Stimulated activated CD4-positive, alpha-beta T cell treated with anti-CD3 and anti-CD28 coated beads, TNF-alpha, amount 100 ng/mL, for 4 hours (primary cell): ENCODE measurements at places on chromosomes 3 and 15.

DNA sequence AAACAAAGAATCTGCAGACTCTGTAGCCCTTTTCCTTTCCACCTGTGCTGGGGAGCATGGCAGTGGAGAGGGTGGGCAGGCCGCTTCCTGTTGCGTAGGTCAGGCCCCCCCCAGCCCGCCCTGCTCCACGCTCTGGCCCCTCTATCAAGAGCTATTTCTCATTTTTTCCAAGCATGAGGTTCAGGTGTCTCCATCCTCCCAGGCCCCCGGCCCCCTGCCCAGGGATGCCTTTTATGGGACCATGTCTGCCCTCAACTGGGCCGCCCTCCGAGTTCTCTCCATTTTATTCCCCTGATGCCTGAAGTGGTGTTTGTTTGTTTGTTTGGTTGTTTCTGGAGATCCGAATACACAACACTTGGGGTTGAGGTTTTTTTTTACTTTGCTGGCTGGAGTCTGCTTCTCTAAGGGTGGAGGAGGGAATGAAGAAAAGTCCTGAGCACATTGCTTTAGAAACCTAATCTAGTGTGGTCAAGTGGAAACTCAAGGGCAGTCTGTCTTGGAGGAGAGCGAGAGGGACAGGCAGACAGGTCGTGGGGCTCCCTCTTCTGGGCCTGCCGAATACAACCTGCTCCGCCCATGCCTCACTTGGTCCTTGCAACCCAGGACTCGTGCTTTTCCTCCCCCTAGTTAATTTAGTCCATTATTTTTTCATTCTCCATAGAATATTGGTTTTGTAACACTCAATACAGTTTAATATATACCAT, 176.5 kb upstream of the LYSMD4 start:
- no peak for DNase-seq

DNA sequence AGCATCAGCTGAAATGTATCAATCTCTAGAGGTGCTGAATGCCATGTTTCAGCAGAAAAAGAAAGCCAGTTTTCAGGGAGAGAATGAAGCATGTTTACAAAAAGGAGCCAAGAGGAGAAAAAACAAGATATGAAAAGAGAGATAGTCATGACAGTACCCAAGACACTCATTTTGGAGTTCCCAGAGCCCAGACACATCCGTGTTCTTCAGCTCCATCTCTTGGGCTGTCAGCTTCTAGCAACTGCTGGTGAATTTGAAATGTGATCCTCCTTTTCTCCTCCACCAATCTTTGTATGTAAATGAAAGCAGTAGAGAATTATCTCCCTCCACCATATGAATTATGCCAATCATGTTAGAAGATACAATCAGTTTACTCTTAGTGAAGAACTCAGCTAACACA, 93.0 kb upstream of the SLC25A36 start:
- no peak for DNase-seq

DNA sequence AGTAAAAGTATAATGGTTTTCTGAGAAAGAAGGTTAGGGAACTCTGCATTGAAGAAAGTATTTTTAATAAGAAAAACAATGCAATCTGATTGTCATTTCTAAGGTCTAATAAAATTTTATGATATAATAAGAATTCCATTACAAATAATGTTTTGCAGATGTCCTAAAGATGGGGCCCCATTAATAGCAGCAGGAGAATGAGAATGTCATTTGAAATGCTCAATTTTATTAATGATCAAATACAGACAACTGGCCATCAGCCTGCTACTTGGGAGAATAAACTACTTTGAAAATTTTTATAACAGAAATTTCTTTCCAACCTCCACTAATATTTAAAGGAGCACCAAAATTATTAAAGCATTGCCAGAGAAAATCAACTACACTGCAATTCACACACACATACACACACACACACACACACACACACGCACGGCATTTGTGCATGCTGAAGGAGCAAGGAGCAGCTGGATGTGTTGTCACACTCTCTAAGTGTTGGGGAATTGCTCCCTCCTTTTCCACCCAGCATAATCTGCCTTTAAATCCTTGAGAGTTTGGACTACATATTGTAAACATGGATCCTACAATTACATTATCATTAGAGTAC, 109.5 kb downstream of the THRB start:
- no peak for DNase-seq

DNA sequence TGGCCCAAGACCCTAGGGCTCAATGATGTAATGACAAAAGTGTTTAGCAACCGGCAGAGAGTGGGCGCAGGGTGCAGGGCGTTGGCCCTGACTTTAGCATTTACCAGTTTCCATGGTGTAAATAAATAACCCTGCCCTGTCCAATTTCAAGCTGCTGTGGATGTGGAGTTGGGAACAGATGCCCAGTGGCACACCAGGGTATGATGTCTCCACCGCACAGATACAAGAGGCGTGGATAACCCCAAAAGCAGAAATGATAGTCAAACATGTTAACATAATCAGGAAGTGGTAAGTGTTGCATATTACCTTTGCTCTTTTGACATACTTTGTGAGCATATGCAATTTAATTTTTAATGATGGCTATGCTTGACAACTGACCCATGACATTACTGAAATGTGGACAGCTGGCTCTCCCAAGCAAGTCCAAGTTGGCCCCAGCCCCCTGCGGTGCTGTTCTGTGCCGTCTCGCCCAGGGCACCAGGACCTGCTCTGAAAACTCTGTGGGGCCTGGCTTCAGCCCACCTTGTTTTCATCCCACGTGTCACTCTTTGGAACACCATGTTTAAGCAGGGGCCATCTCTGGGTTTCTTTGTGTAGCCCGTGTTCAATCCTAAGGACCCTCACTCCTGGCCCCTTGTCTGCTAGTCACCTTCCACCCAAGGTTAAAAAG, 10.8 kb upstream of the ANPEP start:
- DNase-seq = no peak

- no peak for DNase-seq
Measured at GRCh38 chr15:95598251-95598855, 732.1 kb upstream of the NR2F2 start.

GRCh38 chr15:34109797-34110663, 8.1 kb downstream of the PGBD4 start:
- no peak for DNase-seq

DNA sequence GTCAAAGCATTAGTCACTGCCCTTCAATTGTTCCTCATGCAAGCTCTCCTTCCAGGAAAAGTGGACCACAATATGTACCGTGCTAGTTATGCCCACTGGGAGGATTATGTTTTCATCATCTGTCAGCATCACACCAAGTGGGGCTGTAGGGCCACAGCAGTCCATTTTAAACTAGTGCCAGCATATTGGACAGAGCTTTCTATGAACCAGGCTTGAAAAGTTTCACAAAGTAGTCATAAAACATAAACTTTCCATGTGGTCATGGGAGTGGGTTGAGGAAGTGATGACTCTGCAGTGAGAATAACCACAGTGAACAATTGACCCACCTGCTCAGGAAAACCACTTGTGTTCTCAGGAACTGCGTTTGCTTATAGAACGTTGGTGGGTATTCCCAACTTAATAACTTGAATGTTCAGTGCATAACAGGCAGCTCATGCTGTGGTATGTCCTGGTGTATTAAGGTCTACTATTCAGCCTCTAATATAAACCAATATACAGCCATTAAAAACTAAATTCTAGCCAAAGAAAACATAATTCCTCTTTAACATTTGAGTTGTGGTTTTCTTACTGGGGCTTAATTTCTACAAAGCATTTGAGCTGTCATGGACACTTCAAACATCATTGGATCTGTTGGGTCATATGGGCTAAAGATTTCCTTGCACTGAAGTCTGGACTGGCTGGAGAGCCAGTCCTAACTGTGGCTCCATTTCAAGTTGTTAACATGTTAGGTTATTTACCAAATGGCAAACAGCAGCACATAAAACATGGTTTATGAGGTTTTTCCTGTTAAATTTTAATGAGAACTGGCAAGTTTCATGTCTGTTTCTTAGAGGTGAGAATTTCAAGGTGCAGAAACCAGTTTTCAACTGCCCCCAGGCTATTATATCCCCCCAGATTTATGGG, 274.1 kb downstream of the OTOL1 start:
- DNase-seq = no peak

GRCh38 chr3:60803216-60804173, 447.8 kb downstream of the FHIT start:
- DNase-seq = no peak

DNA sequence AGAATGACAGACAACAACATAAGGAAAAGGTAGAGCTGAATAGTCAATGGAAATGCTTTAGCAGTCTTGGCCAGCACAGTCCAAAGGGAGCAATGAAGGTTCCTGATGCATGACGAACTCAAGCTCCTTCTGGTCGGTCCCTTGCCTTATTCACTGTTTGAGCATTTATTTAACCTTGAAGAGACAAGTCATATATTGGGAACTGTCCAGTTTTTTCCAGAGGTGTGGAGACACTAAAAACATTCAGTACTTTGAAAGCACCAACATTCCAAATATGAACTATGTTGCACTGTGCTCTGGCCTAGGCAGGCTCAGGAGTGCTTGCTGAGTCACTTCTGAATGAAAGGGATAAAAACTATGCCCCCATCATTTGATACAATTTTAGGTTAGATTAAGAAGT, 384.8 kb downstream of the MECOM start:
- no peak for DNase-seq

DNA sequence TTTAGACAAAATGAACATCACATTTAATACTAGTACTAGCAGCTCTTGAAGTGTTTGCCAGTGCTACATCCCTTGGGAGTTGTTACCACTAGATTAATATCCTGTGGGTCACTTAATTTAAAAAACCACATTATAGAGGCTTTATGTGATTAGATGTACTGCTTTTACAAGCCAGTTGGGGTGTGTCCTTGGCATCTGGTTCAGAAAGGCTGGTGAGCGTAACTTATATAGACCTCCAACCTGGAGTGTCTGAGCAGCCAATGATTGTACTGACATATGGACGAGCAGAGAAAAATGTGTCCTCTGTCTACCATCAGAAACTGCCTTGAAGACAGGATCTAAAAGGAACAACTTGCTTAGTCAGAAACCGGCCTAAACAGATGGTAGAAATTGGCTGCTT, 306.2 kb upstream of the ATP11B start:
- DNase-seq = no peak

GRCh38 chr15:55007561-55007960, 189.2 kb downstream of the RSL24D1 start:
- no peak for DNase-seq

GRCh38 chr3:115281697-115282675, 134.9 kb upstream of the ZBTB20 start:
- no peak for DNase-seq

GRCh38 chr15:90933301-90933700, 952 bp upstream of the HDDC3 start:
- no peak for DNase-seq

DNA sequence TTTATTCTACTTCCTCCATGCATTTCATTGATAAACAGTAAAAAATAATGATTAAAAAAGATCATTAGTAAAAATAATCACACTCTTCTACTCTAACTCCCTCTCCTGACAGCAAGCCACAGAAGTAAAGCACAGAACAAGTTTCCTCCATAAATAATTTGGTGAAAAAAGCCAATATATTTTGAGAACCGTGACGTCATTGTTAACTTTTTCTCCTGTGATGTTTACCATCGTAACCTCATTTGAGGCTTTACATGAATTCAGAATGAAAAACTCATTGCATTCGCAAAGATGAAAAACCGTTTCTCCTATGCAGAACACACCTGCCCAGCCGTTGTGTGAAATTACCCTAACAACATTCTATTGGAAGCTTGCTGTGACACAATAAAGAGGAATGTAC, 120.7 kb downstream of the NSUN3 start:
- no peak for DNase-seq

DNA sequence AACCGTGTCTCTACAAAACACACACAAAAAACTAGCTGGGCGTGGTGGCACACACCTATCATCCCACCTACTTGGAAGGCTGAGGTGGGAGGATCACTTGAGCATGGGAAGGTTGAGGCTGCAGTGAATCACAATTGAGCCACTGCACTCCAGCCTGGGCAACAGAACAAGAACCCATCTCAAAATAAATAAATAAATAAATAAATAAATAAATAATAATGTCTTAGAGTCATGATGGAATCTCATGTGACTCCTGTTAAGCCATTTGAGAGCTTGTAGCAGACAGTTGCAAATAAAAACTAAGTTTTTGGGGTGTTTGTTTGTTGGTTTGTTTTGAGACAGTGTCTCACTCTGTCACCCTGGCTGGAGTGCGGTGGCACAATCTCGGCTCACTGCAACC, 33.2 kb downstream of the SLC12A1 start:
- DNase-seq = no peak

DNA sequence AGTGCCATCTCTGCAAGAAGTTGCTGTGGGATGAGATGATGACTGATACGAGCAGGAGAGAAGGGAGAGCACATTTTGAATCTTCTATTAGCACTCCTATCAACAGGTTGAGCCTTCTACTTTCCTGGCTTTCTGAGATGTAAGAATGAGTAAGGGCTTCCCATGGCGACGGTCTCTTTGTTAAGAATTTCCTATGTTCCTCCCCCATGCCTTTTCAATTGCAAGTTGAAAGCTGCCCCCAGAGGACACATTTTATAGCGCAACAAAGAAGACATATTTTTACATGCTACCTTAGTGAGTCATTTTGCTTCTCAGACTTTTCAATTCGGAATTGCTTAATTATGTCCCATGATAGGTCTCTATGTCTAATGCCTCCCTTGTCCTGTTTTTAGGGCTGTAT, 71.3 kb upstream of the LRTM1 start:
- DNase-seq = no peak

- no peak for DNase-seq
Measured at GRCh38 chr15:55522742-55523450, 14.9 kb upstream of the DNAAF4 start.

DNA sequence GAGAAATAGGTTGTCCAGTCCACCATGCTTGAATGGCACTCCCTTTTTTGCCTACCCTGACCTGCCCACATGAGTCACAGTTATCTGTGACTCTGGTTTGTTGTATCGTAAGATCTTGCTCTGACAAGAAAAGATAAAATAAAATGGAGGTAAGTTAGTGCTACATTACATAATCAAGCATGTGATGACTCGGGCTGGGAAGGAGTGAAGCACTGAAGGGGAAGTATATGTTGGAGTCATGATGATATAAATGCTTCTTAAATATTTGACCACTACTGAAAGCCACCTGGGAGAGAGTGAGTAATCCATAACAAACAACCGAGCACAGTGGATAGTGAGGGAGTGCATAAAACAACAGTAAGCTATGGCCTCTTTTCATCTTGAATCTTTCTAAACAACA, 124.4 kb downstream of the SHOX2 start:
- no peak for DNase-seq

DNA sequence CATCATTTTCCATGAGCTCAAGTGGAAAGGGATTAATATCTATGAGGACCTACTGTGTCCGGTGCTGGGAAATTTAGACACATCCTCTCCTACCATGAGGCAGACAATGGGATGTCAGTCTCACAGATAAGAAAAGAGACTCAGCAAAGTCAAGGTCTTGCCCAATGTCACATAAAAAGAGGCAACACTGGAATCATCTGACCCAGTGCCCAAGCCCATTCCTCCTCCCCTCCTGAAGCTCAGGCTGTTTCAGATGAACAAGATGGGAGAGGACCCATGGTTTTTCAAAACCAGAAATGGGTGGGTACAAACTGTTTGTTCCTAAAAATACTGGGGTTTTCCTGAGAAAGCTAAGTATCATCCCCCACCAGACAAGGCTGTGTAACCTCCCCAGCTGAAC, 22.2 kb downstream of the POC1A start:
- DNase-seq = no peak
